ENCODE measurements at places on chromosomes 4 and X. TPM values are rescaled to one million over a fixed set of nuclear protein-coding genes. Genes with fewer than 3 reads are reported as not detected.
A peak's percentile ranks its signal among the peaks of the same experiment; 100 is the strongest.

DNA sequence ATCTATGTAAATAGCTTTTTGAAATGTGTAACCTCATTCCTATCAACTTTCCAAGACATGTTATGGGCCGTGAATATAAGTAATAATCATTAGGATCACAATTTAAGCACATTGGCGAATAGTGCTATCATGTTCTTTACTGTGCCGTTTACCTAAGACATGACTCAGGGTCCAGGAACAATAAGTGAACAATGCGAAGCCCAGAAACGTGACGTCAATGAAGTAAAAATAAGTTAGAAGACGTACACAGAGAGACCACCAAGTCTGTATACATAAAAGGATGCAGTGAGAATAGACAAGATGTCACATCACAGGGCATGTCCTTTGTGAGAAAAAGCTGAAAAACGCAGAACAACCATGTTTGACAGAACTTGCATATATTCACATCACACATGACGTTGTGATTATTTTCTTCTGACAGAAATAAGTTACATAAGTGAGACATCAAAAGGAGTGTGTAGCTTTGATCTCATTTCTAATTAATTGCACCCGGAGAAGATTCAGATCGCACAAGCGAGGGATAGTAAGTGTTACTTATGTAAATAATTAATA lies 49.4 kb upstream of the FAT1 start:
- H3K4me1 ChIP-seq = no peaks in the 10 kb centered on the region
- no peaks in the 10 kb centered on the region for H3K27me3 ChIP-seq
- no peak overlapping the region for H3K27ac ChIP-seq
- H3K4me3 ChIP-seq = no peak overlapping the region

Gene NLGN3
- 0.33 TPM for polyA plus RNA-seq

Gene TLR1
- polyA plus RNA-seq = 1.4 TPM

DNA sequence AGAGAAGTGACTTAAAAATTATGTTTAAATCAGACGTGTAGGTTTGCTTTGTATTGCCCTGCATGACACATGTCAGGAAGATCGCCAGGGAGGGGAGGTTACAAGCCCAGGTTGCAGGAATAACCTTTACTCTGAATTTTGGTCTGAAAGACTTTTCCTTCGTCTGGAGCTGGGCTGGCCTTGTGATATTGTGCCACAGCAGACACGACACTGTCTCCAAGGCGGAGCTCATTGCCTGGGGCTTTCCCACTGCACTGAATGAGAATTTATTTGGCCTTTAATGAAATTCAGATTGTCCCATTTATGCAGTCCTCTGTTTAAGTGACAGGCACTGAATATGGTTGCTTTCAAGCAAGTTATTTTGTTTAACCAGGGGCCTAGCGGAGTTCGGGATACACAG lies 45.1 kb downstream of the RHOH start:
- DNase-seq = no peak
- H3K27me3 ChIP-seq = no peaks in the 10 kb centered on the region
- H3K4me3 ChIP-seq = no peak overlapping the region
- H3K27ac ChIP-seq = no peak overlapping the region

- H3K27me3 ChIP-seq = no peaks in the 10 kb centered on the region
- H3K27ac ChIP-seq = no peak overlapping the region
- no peak overlapping the region for H3K4me3 ChIP-seq
- no peaks in the 10 kb centered on the region for H3K4me1 ChIP-seq
Observed at GRCh38 chr4:7252510-7253340, 60.4 kb downstream of the SORCS2 start.

GRCh38 chr4:77418333-77418732 lies 187.3 kb upstream of the CXCL13 start:
- no peak overlapping the region for H3K4me3 ChIP-seq
- no peaks in the 10 kb centered on the region for H3K4me1 ChIP-seq
- DNase-seq = no peak
- H3K27me3 ChIP-seq = no peaks in the 10 kb centered on the region
- no peak overlapping the region for H3K27ac ChIP-seq

Gene THOC2
- polyA plus RNA-seq = 52.6 TPM

DNA sequence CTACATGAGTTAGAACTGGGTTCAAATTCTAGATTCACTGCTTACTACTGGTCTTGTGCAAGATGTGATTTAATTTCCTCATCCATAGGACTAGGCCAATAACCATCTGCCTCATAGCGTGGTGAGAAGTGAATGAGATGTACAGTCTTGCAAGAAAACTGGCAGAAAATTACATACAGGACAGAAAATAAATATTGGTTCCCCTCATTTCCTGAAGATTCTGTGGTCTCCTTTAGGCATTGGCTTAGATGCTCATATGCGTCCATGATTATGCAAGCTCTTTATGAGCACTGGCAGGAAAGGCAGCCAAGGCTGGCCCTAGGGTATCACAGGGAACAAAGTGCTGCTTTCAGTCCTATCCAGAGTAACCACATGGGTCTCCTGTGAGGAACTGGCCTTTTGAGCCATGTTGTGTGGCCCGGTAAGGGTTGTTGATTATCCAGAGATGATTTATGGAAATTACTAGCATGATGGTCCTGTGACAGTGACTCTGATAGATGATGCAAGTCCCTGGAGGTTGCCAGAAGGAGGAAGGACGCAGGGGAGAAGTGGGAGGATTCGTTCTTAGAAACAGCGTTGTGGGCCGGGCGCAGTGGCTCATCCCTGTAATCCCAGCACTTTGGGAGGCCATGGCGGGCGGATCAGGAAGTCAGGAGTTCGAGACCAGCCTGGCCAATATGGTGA lies 9.9 kb upstream of the MOB1B start:
- H3K27me3 ChIP-seq = no peaks in the 10 kb centered on the region
- H3K27ac ChIP-seq = no peak overlapping the region
- H3K36me3 ChIP-seq = no peaks in the 10 kb centered on the region
- no peak for DNase-seq
- no peaks in the 10 kb centered on the region for H3K4me1 ChIP-seq
- H3K4me3 ChIP-seq = no peak overlapping the region

Gene LEF1
- polyA plus RNA-seq = 0.73 TPM

Gene DNAAF6
- polyA plus RNA-seq = not detected

GRCh38 chr4:13541176-13541604 lies 3.1 kb downstream of the NKX3-2 start:
- peaks cover 8% of the 10 kb centered on the region for H3K27me3 ChIP-seq
- H3K36me3 ChIP-seq = no peaks in the 10 kb centered on the region
- DNase-seq = no peak
- H3K27ac ChIP-seq = no peak overlapping the region

- H3K4me3 ChIP-seq = no peak overlapping the region
- no peaks in the 10 kb centered on the region for H3K36me3 ChIP-seq
- H3K4me1 ChIP-seq = no peaks in the 10 kb centered on the region
- H3K27ac ChIP-seq = no peak overlapping the region
- H3K27me3 ChIP-seq = no peaks in the 10 kb centered on the region
- no peak for DNase-seq
Observed at GRCh38 chr4:185582651-185583400, 47.5 kb upstream of the PDLIM3 start.

Gene KIAA1210
- not detected for polyA plus RNA-seq

- H3K36me3 ChIP-seq = no peaks in the 10 kb centered on the region
- DNase-seq = no peak
- no peaks in the 10 kb centered on the region for H3K27me3 ChIP-seq
- no peaks in the 10 kb centered on the region for H3K4me1 ChIP-seq
Observed at GRCh38 chr4:172989984-172990820, 178.4 kb upstream of the GALNT7 start.

DNA sequence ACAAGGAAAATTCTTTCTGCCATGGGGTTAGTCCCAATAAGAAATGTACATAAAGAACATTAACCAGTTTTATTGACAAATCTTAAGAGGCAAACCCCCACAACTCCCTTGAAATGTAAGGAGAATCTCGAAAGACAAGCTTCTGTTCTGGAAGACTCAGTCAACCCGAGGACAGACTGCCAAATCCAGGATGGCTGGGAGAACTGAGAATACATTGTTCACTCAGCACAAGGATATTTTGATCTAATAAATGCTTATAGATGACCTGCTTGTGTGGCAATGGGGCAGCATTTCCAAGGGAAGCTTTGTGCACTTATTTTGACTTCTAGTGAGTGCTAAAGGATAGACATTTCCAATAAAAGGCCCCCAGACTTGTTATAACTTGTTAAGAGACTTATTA lies 280.4 kb downstream of the DHX15 start:
- DNase-seq = no peak
- no peaks in the 10 kb centered on the region for H3K36me3 ChIP-seq
- H3K4me1 ChIP-seq = no peaks in the 10 kb centered on the region

Gene F9
- not detected for polyA plus RNA-seq

Gene ZFP42
- not detected for polyA plus RNA-seq

- no peaks in the 10 kb centered on the region for H3K27me3 ChIP-seq
- no peak for DNase-seq
- H3K4me3 ChIP-seq = no peak overlapping the region
- H3K36me3 ChIP-seq = peaks cover 60% of the 10 kb centered on the region
Observed at GRCh38 chrX:16739574-16739973, 20.2 kb downstream of the SYAP1 start.

Gene RNF4
- 16.5 TPM for polyA plus RNA-seq

Gene MMAA
- 6.2 TPM for polyA plus RNA-seq

DNA sequence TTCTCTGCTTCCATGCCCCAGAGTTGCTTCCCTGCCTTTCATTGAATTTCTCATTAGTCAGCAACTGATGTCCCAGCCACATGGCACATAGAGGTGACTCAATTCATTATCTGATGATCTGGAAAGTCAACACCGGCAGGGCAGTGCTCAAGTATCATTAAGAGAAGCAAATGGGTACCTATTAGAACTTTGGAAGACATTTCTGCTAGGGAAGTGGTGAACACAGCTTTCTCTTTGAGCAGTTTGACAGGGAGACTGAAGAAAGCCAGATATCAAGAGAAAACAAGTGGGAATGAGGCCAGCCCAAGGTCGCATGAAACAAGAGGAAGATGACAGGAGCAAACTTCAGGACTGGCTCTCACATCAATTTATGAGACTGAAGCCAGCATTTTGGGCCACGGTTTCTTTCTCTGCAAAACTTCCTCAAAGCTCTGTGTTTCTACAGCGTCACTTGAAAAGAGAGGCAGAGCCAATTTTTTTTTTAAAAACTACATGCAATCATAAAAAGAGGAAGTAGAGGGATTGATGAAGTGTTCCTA lies 108.3 kb upstream of the RPS6KA3 start:
- no peak for DNase-seq
- H3K4me1 ChIP-seq = no peaks in the 10 kb centered on the region
- no peaks in the 10 kb centered on the region for H3K36me3 ChIP-seq
- no peaks in the 10 kb centered on the region for H3K27me3 ChIP-seq
- no peak overlapping the region for H3K4me3 ChIP-seq

DNA sequence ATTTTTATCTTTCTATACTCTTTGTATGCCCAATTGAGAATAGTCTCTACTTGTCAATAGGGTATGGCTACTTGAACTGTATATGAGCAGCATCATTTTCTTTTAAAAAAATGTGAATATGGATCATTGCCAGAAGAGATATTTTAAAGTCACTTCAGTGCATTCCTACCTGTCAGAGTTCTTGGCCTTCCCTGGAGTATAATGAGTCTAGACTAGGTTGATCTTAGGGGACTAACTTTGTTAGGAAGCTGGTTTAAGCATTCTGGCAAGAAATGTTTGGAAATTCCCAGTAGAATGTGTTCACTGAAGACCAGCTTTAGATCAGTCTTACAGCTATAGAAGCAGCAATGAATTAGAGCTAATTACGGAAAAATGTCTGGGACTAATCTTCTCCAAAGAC lies 178.2 kb downstream of the FAT4 start:
- no peaks in the 10 kb centered on the region for H3K27me3 ChIP-seq
- no peaks in the 10 kb centered on the region for H3K36me3 ChIP-seq
- no peak overlapping the region for H3K4me3 ChIP-seq
- DNase-seq = no peak
- no peaks in the 10 kb centered on the region for H3K4me1 ChIP-seq

DNA sequence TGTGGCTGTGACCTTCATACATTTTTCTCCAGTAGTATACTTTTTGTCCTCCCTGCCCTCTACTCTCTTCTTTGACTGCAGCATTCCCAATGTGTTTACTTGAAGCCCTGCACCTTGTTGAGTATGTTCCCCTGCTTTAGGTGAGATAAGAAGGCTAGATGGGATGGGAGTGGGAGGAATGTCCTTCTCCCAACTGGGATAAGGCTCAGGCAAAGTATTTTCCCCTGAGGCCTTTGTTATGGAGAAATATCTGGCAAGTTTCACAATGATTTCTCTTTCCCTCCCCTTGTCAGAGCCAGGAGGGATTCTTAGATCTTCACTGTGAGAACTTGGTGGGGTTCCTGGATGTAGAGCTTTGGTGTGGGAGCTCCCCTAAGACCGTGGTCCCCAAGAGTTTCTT lies 131.8 kb downstream of the CLCN5 start:
- H3K27ac ChIP-seq = no peak overlapping the region
- no peaks in the 10 kb centered on the region for H3K27me3 ChIP-seq
- H3K4me1 ChIP-seq = no peaks in the 10 kb centered on the region
- no peak overlapping the region for H3K4me3 ChIP-seq

GRCh38 chr4:178068136-178068535 lies 625.9 kb upstream of the AGA start:
- no peaks in the 10 kb centered on the region for H3K36me3 ChIP-seq
- no peak overlapping the region for H3K27ac ChIP-seq
- no peaks in the 10 kb centered on the region for H3K4me1 ChIP-seq
- peak; percentile 26 for DNase-seq
- no peaks in the 10 kb centered on the region for H3K27me3 ChIP-seq

Gene TMEM47
- 3.2 TPM for polyA plus RNA-seq

- no peak for DNase-seq
- H3K4me3 ChIP-seq = no peak overlapping the region
Observed at GRCh38 chr4:104416725-104417356, 77.9 kb downstream of the CXXC4 start.

Gene HAUS7
- polyA plus RNA-seq = 44.1 TPM

DNA sequence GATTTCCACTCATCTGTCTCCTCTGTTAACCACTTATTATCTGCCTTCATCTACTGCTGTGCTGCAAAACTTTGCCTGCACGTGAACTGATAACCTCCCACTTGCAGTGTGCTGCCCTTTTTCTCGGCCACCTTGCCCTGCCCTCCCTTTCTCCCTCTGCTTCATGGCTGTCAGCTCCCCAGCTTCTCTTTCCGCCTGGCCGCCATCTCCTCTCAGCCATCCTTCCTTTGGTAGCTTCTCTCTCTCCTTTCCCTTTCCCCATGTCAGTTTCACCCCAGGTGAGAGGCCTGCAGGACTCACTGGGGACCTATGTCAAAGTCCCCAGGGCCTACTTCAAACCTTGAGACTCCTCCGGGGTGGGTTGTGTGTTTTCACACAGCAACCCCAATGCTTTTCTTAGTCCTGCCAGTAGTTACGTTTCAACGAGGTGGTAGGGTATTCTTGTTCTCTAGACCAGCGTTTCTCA lies 6.6 kb downstream of the MSL3 start:
- no peaks in the 10 kb centered on the region for H3K36me3 ChIP-seq
- H3K4me3 ChIP-seq = no peak overlapping the region
- H3K4me1 ChIP-seq = no peaks in the 10 kb centered on the region
- H3K27me3 ChIP-seq = no peaks in the 10 kb centered on the region
- no peak for DNase-seq
